ENCODE measurements at places on chromosomes 1 and 21.

DNA sequence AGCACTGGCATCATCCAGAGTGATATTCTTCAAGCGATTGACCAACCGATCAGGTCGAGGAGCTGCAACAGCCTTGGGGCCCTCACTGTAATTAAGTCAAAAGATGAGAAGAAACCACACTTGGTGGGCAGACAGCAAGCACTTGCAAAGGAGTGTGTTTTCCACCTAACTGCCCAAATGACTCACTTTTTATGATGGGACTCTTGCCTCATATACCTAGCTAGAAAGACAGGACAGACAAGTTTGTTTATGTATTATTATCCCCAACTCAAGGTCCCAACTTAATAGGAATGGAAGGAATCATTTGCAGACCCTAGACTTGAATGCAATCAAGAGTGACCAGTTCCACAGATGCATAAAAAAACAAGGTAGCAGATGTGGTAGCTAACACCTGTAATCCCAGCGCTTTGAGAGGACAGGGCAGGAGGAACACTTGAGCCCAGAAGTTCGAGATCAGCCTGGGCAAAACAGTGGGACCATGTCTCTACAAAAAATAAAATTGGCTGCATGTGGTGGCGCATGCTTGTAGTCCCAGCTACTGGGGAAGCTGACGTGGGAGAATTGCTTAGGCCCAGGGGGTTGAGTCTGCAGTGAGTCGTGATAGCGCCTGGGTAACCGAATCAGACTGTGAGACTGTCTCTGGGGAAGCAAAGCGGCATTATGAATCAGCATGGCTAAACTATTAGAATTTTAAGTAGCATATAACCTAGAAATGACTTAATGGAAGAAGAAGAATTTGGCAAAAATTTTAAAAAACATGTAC is 2.3 kb upstream of the NRAS start:
- DNase-seq, result no peak

DNA sequence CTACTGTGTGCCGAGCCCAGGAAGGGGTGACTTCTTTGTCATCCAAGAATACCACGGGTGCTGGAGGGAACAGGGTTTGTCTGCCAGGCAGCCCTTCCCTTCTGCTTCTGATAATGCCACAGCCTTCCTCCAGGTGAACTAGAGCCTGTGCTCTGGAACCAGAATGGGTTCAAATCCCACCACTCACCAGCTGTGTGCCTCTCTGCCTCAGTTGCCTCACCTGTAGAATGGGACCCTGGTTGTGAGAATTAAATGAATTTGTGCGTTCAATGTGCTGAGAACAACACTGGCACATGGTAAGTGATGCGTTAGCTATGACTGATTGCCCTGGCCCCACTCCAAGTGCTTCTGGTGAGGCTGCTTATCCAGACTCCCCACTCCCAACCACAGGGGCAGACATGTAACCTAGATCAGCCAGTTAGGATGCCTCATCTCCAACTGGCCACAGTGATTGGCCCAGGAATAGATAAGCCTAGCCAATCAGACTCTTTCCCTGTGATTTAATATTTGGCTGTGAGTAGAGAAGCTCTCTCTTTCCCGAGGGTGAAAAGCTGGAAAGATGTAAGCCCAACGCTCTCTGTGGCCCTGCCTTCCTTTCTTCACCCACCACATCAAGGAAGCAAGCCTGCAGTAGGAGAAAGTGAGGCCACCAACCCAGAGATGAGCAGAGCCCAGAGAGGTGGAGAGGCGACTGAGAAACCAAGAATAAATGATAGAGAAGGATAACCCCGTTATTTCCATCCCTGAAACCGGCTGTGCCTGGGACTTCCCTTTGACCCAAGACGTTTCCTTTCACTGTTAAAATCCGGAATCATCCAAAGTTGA is 20.8 kb upstream of the LAPTM5 start:
- DNase-seq, result no peak

- DNase-seq, result no peak
These were observed 38.9 kb upstream of the MAP10 start for GRCh38 chr1:232766241-232766890.

- DNase-seq, result no peak
These were observed 51.9 kb downstream of the TEX35 start for GRCh38 chr1:178564783-178565180.

Data from T-helper 2 cell (primary cell).